ENCODE measurements at places on chromosomes 12 and 14.

GRCh38 chr14:94827711-94828447, 58.0 kb upstream of the GSC start:
- no peak for DNase-seq

- no peak for DNase-seq
These were observed 12.2 kb downstream of the UBR7 start for GRCh38 chr14:93219103-93219726.

- DNase-seq = no peak
These were observed 10.9 kb downstream of the TCHP start for GRCh38 chr12:109910969-109911348.

- DNase-seq = no peak
These were observed 182.3 kb downstream of the NTF3 start for GRCh38 chr12:5614256-5614655.

- no peak for DNase-seq
These were observed 102.2 kb downstream of the PRKAB1 start for GRCh38 chr12:119770146-119770545.

Data from left colon (tissue), 2 donors.